T-helper 1 cell (primary cell): ENCODE measurements at places on chromosomes 4 and X.

DNA sequence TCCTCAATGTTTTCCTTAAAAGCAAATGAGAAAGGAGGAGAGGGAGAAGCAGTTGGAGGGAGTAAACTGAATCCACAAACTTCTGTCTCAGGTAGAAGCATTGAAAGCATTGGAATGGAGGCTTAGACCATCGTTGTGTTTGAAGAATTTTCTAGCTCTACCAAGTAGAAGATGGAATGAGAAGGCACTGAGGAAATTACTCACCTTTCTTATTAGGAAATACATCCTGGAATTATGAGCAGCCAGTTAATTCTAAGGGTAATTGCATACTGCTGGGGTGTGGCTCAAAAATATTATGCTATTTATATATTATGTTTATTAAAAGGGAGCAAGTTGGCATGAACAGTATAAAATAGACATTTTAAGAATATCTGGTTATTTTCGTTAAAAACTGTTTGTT, 12.9 kb downstream of the PGM2 start:
- no peak for DNase-seq

DNA sequence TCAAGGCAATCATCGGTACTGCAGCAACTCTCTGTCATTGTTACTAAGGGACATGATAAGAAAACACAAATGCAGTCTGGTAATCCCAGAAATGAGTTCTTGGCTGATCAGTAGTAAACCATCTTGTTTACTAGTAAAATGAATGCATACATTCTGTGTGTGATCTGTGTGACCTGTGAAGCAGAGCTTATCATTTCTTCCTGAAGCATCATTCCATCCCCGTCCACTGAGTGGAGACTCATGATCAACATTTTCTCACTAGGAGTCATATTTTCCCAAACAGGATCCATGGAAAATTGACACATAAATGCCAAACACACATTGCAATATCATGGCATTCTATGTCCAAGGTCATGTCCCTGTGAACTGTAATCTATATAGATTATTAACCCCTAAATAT, 226.1 kb downstream of the ANKRD50 start:
- DNase-seq: no peak

DNA sequence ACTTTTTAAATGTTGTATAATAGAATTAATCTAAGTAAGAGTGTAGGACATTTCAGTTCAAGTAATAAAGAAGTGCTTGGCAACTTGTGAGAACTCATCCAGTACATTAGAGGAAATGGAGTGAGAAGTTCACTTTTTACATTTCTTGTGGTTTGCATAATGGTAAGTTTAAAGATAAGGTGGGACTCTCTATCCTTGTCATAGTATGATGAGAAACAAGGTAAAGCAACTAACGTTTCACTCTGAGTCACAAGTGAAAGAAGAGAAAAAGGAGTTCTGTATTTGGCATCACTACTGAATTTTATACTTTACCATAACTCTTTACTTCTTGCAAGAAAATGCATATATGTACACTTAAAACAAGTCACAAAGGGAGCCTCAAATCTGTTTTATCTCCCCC, 219.4 kb downstream of the SLC4A4 start:
- no peak for DNase-seq

DNA sequence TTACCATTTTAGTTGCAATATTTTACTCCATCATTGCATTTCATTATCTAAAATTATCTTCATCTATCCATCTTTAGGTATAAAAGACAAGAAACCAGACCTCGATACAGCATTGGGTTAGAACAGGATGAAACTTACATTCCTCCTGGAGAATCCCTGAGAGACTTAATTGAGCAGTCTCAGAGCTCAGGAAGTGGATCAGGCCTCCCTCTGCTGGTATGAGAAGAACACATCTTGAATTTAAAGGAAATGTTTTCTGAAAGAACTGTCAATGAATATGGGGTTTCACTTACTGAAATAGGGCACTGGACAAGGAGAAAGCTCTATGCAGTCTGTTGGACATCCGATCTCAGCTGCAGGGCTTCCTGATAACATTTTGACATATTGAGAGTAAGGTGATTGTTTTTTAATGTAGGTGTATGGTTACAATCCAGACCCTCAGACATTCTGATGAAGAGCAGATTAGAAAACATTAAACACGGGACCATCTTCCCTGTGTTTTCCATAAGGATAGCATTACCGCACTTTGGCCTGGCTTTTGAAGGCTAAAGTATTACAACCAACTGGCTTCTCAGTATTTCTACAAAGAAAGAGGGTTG, 367.2 kb downstream of the BMPR1B start:
- no peak for DNase-seq

GRCh38 chr4:14222377-14223029, 595.0 kb upstream of the BOD1L1 start:
- DNase-seq: no peak

DNA sequence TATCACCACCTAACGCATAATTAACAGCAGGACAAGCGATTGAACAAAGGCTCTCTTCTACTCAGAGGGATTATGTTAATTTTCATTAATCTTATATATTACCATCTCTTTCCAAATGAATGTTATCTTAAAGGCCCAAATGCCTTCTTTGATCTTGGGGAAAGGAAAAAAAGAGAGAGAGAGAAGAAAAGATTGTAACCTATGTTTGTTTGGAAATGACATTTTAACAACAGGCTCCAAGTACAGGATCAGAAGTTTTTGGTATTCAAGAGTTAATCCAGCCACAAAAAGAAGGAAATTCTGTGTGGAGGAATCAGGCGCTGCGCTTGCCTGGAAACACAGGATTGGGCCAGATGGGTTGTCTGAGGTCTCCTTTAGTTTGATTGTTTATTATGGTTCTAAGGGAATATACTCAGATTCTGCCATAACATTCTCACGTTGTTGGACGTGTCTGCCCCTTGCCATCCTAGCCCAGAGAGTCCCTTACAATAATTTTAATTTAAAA, 100.7 kb upstream of the STX18 start:
- DNase-seq: no peak

DNA sequence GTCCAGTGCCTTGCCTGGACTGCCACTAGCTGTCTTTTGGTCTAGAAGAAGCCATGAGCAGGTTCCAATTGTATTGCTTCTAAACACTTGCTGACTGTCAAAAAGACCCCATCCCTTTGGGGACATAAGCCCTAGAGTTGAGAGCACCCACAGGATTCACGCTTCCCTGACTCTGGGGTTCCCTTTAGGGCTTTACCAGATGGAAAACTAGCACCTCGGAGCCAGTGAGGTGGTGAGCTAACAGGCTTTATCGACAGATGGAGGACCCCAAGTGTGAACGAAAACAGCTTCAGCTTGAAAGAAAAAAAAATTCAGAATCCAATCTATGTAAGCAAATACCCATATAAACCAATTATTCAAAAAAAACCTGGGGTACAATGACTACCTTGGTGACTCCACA, 90.8 kb downstream of the NAA11 start:
- DNase-seq: no peak

DNA sequence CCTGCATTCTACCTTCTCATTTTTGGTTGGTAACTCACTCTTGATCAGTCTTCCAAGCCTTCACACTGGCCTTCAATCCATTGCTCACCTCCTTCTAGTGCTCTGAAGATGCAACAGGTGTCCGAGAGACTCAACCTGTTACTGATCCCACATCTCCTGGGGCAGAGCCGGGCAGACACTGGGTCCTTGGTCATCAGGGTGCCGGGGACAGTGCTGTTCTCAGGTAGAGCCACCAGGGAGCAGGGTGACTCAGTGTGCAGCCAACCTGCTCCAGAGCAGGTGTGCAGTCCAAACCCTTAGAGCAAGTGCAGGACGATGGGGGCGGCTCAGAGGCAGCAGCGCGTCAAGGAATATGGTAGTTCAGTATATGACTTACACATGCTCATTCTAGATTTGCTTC, 188.4 kb downstream of the DHX15 start:
- DNase-seq: no peak

DNA sequence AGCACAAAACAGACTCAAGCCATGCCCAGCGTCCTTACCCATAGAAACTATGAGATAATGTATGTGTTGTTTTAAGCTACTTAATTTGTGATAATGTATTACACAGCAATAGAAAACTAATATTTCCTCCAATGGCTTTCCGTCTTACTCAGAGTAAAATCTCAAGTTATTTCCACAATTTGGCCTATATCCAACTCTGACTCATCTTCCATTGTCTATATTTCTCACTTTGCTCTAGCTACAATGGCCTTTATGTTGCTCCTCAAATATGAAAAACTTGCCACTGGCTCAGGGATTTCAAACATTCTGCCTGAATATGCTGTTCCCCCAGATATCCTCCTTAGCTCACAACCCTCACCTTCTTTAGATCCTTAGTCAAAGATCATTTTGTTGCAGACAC, 31.6 kb downstream of the IQCM start:
- DNase-seq: no peak

GRCh38 chr4:36163198-36163597, 81.1 kb downstream of the ARAP2 start:
- no peak for DNase-seq
